ENCODE measurements at places on chromosomes 5 and 9.

- DNase-seq, result no peak
Measured at GRCh38 chr9:14186096-14186495, 127.8 kb downstream of the NFIB start.

DNA sequence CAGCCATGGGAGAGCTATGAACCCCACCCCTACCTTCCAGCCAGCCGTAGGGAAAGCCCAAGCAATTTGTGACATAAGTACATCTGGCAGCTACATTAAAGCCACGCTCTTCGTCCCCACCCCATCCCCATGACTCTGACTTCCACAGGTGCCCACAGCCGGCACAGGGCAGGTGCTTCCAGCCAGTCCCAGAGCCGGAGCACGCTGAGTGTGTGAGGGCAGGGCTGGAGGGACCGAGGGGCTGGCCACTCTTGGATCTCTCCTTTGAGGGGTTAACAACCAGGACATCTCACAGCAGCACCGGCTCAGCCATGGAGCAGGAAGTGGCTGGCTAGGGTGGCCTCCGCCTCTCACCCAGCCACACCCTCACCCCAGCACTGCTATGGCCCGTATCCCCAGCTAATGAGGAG is 2.4 kb upstream of the FAM78A start:
- peak; percentile 65 for DNase-seq

GRCh38 chr5:141512911-141513626 is 24.2 kb downstream of the PCDHGC5 start:
- DNase-seq, result peak; percentile 59

- DNase-seq, result no peak
Measured at GRCh38 chr5:33892620-33893137, 889 bp upstream of the ADAMTS12 start.

GRCh38 chr9:136311051-136312008 is 7.4 kb upstream of the CCDC187 start:
- peak; percentile 54 for DNase-seq

- DNase-seq, result no peak
Measured at GRCh38 chr9:94167376-94167890, 83.2 kb downstream of the PTPDC1 start.

- no peak for DNase-seq
Measured at GRCh38 chr9:31135567-31135966, 1248.9 kb upstream of the ACO1 start.

DNA sequence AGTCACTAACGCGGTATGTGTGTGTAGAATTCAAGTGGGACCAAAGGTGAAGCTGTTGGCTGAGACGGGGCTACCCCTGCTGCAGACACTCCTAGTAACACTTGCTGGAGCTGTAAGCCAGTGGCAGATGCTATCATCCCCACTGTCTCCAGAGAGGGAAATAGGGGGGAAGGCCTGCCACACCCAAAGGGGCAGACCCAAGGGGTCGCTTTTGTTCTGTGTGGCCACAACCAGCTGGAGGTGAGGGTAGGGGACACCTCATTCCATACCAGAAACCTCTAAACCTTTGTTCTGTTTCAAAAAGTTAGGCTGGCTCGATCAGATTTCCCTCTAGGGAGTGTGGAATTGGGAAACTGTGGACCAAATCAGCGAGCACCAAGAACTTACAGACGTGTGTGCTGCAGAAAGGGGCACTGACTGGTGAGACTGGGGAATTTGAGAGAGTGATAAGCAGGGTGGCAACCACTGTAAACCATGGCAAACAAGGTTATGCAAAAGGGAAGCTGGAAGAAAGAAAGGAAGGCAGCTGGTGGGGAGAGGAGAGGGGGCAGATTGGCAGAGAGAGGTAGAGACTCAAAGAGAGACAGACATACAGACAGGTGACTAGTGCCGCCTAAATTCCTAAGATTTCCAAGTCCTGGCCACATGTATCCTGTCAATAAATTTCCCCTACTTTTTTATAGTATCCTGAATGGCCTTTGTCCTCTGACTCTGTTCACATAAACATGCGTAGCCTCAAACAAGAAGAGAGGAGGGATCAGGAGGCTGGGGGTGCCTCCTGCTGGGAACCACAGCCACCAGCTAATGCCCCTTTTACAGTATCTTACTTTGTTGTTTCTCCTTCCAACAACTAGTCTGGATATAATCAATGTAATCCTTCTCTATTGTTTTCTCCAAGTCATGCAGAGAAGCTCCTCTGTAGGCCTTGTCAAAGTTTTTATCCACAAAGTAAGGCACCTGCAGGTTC is 15.6 kb upstream of the SPATA24 start:
- peak; percentile 51 for DNase-seq
